Left cardiac atrium (tissue), 4 donors: ENCODE measurements at places on chromosomes 3 and 15.

DNA sequence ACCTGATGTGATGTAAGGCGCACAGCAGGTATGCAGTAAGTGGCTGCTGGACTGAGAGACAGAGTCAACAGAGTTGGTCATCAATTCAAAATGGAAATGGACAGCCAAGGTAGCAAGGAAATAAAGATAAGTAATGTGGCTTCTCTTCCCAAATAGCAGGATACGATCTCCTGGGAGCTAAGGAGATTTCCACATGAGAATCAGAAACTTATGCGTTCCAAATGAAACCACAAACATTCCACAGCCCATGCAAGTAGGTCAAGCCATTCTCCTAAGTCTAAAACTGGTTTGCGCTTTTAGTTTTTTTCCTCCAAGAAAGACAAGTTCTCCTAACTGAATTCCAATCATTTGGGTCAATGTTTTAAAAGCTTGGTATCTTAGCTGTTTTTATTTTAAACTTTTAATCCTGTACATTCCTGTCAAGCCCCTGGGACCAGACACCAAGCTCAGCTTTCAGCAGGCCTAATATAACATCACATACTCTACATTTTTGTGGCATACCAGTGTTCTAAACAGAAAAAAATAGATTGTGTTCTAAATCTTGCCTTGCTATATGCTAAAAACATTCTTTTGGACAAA lies 73.7 kb upstream of the TSPAN3 start:
- DNase-seq: no peak

DNA sequence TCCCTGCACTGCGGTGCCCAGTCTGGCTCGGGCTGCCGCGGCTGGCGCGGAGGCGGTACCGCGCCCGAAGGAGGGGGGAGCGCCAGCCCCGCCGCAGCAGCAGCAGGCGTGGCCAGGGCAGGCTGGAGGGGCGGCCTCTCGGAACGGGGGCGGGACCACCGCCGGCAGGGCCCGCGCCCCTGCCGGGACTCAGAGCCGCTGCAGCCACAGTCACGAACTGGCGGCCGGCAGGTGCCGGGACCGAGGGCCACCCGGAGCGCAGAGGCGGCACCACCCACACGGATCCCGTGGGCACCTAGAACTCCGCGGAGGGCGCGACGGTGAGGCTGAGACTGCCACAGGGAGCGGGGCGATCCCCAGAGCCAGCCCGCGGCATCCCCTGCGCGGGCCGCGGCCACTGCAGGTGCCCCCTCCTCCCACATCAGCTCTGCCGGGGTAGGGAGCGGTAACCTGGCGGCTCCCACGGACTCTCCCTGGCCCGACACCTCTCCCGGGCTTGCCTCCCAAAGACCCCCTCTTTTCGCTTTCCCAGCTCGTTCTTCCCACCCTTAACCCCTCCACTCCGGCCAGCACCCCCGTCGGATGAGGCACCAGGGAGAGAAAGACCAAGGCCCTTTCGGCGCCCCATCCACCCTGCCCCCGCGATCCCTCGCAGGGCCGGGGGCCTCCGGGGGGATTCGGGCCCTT lies at the start of gene VWA5B2:
Gene VWA5B2 (plus strand): TSS at position 192 of the 687 bp plus-strand sequence. CDS start 944 bp downstream, outside the sequence.
- peak; percentile 72 for DNase-seq

- DNase-seq: no peak
Measured at GRCh38 chr3:24359645-24360462, 134.8 kb downstream of the THRB start.

GRCh38 chr3:114597871-114598270 lies 304.0 kb downstream of the TIGIT start:
- DNase-seq: no peak

DNA sequence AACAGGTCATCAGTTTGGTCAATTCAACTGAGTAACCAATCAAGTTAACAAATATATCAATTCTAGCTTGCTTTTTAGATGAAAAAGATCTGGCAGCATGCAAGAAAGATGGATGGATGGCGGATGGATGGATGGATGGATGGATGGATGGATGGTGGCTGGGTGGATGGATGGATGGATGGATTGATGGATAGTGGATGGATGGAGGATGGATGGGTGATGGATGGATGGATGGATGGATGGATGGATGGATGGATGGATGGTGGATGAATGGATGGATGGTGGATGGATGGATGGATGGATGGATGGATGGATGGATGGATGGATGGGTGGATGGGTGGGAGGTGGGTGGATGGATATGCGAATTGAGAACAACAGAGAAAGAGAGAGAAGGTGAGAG lies 303.7 kb upstream of the IGF1R start:
- DNase-seq: no peak
